ENCODE measurements at places on chromosomes 1 and 21.
A peak's percentile ranks its signal among the peaks of the same experiment; 100 is the strongest.

DNA sequence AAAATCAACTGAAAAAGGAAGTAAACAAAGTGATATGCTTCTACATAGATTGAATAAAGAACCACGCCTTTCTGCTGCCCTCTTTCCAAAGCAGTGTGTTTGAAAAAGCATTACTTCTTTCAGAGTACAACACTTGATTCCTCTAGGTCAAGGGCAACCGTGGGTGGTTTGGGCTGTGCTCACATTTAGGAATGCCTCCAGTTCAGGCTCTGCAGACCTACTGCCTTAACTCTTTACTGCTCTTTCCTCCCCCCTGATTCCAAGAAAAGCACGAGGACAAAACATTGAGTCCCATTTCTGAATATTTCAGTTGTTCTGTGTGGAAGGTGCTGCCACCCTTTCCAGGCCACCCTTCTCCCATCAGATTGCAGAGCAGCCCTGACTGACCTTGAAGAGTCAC lies 45.2 kb downstream of the ADAMTS1 start:
- no peak for DNase-seq

DNA sequence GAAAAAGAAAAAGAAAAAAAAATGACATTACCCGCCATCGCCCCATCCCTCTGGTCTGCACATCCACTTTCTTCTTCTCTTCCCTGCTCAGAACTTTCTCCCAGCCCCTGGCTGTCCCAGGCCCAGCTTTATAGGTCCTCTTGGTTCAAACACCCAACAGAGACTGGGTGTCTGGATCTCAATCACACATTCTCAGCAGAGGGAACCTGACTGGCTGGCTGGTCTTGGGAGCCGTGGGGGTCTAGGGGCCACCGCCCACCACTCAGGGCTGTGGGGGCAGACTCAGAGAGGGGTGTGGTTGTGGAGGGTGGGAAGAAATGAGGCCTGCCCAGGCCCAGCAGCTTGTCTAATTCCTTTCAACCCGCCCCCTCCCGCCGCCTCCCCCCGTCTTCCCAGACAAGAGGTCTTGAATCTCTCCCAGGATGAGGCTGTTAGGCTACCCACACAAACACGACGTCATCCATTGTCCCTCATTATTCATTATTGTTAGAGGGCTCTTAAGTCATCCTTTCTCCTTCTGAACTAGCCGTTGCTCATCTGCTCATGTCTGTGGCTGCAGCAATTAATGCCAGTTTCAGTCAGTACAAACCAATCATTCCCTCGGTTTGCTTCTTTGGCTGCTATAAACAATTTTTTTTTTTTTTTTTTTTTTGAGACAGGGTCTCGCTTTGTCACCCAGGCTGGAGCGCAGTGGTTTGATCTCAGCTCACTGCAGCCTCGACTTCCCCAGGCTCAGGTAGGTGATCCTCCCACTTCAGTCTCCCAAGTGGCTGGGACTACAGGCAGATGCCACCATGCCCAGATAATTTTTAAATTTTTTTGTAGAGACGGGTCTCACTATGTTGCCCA lies 40.6 kb upstream of the CLIC4 start:
- DNase-seq = no peak

DNA sequence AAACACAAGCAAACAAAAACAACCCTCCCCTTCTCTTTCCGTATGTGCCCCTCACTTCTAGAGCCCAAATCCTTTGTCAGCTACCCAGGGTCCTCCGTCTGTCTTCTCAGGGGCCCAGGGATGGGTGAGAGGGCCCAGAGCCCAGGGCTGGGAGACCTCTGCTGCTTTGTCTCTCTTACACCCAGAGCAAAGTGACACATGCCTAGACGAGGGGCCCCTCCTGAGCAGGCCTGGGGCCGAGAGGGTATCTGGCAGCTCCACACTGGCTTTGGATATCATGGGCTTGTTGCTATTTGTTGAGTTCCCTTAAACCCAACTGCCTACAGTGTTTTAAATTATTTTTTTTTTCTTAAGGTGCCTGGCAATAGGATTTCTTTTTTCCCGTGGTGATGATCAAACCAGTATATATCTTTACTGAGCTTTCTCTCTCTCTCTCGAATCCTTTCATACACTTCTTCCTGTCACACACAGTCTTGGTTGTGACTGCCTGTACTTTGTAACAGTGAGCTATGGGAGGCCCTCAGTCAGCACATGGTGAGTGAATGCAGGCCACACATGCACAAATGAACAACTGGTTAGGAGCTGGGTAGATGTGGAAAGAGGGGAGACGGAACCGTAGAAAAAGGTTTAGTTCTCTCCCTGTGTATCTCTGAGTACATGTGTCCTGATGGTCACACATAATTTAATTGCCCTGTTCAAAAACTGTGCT lies 14.5 kb downstream of the RASSF5 start:
- no peak for DNase-seq

DNA sequence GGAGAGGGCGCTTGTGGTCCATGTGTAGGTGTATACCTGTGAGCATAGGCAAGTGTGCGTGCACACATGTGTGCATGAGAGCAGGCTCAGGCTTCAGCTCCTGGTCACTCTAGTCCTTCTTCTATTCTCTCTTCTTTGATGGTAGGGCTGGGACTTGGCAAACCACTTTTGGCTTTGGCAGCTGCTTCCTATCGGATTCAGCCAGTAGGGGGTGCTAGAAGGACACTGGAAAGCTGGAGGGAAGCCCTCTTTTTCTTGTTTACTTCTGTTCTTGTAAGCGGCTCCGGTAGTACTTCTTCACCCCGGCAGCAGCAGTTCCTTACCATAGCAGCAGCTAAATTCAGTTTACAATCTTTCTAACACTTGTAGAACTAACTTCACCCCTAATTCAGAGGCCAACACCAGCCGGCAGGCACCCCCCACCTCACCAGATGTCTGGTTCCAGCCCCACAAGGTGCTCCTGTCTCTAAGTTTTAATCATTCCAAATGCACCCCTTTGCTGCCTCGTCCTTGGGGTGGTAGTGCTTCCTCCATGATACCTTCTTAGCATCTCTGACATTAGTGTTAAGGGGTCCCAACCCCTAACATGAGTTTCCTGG lies 25.1 kb downstream of the NENF start:
- DNase-seq = peak; percentile 54

DNA sequence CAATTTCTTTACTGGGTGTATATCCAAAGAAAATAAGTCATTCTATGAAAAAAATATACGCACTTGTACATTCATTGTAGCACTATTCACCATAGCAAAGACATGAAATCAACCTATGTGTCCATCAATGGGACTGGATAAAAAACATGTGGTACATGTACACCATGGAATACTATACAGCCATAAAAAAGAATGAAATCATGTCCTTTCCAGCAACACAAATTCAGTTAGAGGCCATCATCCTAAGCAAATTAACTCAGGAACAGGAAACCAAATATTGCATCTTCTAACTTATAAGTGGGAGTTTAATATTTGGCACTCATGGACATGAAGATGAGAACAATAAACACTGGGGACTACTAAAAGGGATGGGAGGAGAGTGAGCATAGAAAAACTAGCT lies 325.7 kb downstream of the TGFB2 start:
- DNase-seq = no peak

- DNase-seq = no peak
Observed at GRCh38 chr1:58119971-58120370, 426.6 kb downstream of the OMA1 start.

Measured in stimulated activated naive B cell treated with anti-CD40 and anti-IgM and Interleukin-4, amounts not matched to agents 10 μg/mL and 1 μg/mL and 100 μg/mL, for 72 hours (primary cell).